Activated CD4-positive, alpha-beta memory T cell treated with anti-CD3 and anti-CD28 coated beads for 36 hours (primary cell): ENCODE measurements at places on chromosomes 1 and 21. TPM values are rescaled to one million over a fixed set of nuclear protein-coding genes. Genes with fewer than 3 reads are reported as not detected.

DNA sequence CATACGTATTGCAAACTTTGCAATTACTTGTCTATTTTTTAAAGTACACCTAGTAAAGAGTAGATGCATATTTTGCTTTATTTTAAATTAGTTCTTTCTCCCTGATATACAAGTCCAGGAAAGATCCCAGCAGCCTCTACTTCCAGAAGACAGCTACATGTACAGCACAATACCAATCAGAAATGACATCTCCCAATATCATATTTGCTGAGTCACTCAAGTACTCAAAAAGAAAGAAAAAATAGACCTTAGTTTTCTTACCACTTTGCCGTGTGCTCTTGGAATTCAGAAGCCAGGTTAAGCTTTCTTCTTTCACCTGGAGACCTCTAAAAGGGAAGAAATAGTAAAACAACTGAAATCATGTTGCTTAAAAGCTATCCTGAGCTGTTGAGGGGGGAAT lies 412.6 kb upstream of the RUNX1 start:
- no peak for DNase-seq

- DNase-seq: no peak
Measured at GRCh38 chr21:15820852-15821379, 91.1 kb downstream of the USP25 start.

GRCh38 chr1:229253151-229253974 lies 17.5 kb upstream of the RAB4A start:
- DNase-seq: peak; percentile 32

DNA sequence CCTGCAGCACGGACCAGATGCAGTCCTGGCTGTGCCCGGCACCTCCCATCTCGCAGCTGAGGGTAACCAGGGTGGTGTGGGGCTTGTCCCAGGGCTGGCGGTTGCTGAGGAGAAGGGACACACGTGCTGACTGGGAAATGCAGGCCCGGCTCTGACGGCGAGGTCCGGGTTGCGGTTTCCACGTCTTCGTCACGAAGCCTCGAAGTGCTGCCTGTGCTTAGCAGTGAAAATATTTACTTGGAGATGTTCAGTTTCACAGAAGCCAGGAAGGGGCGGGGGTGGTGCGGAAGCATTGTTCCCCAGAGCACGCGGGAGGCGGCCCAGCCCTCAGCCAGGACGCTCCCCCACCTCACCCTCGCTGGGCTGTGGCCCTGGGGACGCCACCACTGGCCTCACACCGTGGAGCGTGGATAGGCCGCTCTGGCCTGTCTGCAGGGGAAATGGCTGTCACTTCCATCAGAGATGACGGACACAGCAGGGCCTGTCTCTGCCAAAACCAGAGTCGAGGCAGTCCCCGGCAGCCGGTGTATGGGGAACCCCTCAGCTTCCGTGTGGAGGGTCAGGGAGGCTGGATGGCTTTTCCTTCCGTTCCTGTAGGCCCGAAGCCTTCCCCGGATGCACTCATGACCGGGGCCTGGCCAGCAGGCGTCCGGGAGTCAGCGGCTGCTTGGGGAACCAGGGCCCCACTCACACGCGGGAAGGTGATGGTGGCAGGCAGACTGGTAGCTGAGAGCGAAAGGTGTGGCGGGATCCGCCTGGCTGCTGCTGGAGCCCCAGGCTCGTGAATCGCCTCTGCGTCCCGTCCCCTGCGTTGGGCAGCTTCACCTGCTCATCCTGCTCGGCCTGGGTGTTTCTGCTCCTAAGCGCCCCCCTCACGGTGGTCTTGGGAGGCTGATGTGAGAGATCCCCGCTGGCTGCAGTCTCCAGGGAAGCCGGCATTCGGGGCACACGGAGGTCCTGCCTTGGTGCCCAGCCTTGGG lies 14.7 kb upstream of the POFUT2 start:
- peak; percentile 65 for DNase-seq

DNA sequence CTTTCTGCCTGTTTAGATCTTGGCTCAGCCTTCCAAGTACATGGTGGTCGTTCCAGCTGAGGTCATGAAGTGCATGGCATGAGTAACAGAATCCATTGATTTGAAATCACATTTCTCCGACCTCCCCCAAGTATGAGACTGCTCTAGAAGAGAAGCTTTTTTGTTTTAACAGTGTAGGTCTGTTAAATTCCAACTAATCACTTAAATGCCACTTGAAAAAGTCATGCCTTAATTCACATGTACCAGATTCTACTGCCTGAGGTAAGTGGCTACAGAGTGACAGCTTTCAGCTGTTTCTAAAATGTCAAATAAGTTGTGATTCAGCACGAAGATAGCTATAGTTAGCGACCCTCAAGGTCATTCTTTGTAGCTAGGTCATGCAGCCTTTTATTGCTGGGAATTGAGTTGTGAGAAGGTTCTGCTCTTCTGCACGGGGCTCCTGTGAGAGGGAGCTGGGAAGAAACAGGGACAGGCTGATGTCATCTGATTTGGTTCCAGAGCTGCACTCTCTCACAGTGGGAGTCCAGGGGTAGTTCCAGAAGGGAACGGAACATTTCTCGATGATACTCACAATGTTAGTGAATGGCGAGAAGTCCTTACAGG lies 112.7 kb downstream of the VPS13D start:
- no peak for DNase-seq

DNA sequence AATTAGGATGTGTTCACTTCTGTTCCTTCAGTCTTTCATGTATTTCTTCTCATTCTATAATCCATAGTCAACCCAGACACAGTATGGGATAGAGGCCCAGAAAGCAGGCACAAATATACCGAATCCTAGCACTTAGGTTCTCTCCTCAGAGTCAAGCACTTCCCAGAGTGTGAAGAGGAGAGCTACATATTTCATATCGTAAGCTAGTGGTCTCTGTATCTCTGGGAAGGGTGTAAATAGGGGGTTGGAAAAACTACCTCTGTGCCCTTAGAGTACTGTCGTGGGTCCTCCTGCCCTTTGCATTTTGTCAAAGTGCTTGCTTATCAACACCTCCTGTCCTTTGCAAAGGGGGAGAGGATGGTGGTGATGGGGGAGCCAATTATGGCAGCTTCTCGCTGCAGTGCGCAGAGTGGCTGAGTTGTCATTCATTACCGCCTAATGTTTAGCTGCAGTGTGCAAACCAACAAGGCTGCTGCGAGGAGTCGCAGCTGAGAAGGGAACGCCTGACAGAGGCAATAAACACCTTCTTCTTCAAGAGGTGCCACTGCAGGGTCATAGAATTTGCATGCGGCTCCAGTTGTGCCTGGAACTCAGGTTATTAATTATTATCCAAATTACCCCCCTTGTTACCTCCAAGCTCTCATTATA lies 182.7 kb downstream of the NUF2 start:
- DNase-seq: no peak

- DNase-seq: no peak
Measured at GRCh38 chr1:210302501-210302900, 26.2 kb upstream of the HHAT start.

DNA sequence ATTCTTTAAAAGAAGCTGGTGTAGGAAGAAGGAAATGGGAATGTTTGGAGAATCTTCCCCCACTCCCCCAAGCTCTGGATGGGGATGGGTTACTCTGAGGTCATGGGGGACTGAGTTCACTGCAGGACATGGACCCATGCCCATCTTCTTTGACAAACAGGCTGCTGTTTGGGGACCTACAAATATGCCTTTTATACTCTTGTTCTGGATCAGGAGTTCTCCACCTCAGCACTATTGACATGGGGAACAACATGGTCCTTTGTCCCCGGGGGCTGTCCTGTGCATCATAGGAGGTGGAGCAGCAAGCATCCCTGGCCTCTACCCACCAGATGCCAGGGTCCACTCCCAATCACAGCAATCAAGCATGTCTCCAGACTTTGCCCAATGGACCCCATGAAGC lies 365.8 kb upstream of the C1orf174 start:
- no peak for DNase-seq

DNA sequence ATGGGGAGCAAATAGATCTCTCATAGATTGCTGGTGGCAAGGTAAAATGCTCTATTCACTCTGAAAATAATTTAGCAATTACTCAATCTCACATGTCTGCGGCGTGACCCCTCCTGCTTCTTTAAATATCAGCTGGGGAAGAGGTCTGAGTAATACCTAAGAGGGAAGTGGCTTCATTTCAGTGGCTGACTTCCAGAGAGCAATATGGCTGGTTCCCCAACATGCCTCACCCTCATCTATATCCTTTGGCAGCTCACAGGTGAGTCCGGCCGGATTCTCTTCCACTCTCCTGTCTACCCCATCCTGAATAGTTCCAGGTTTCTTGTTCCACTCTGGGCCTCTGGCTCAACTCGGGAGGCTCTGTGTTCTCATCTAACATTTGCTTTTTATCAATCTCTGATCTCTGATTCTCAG lies at the start of gene SLAMF7:
Gene SLAMF7, plus strand, starts transcription at position 150 of the 414 bp plus-strand sequence. Its CDS starts 55 bp downstream, at position 205.
- DNase-seq: peak; percentile 54

GRCh38 chr1:116693759-116694480 lies 26.4 kb upstream of the IGSF3 start:
- DNase-seq: no peak

DNA sequence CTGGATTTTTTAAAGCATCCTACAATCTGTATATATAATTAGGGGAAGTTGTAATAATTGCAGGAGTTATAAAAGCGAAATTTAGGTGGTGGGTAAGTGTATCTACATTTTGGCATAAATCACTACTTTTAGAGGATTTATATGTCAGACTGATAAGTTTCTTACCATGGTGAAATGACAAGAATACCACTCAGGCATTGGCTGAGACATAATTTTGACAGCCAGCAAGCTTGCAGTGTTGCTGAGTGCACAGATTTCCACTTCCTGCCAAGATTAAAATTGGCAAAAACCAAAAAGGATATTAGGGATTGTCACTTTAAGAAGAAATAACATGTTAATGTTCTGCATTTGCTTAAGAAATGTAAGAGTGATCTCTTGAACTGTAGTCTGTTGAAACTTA lies 28.2 kb downstream of the NFIA start:
- DNase-seq: no peak

- DNase-seq: peak; percentile 35
Measured at GRCh38 chr1:223702735-223703667, 9.3 kb upstream of the CAPN2 start.

DNA sequence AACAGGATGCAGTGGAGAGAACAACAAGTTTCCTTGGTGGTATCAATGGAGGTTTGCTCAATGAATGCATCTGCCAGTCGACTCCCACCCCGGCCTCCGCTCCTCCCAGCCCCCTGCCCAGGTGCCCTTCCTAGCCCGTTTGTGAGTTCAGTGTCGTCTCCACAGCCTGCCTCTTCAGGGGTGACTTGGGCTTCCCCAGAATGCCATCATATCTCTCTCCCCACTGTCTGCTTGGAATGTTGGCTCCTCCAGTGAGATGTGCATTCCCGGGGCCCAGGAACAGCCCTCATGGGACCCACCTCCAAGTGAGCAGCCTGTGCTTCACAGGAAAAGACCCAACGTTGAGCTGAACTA lies 30.5 kb downstream of the MATN1 start:
- no peak for DNase-seq

GRCh38 chr1:1129381-1129821 lies 13.5 kb upstream of the C1orf159 start:
- DNase-seq: no peak

DNA sequence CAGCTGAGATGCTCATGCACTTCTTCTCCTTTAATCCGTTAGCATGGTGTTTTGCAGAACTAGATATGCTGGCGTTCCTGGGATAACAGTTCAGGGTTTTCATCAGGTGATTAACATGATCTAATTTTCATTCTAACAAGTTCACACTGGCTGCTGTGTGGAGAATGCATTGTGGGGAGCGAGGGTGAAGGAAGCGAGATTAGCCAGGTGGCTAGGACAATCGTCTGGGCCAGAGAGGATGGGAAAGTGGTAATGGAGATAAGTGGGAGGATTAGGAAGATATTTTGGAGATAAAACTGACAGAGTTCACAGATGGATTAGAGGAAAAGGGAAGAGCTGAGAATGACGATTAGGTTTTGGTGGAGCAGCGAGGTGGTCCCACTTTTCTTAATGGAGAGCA lies 138.1 kb upstream of the MAGI3 start:
- DNase-seq: no peak

DNA sequence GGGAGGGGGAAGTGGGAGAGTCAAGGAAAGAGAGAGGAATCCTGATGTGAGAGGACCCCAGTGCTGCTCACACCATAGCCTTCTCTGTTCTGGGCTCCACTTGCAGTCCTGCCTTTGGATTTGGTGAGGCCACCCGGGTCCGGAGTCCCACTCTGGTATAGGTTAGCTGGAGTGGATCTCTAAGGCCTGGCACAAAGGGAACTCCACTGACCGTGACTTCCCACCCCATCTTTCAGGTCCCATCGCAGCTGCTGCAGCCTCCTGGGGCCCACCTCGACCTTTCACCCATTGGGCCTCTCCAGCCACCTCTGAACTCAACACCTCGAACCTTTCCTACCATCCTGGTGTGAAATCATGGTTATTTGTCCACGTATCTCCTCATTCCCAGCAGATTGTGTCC lies 324.4 kb downstream of the MATN1 start:
- no peak for DNase-seq

GRCh38 chr21:34834852-34835501 lies 166.2 kb downstream of the CLIC6 start:
- peak; percentile 33 for DNase-seq

DNA sequence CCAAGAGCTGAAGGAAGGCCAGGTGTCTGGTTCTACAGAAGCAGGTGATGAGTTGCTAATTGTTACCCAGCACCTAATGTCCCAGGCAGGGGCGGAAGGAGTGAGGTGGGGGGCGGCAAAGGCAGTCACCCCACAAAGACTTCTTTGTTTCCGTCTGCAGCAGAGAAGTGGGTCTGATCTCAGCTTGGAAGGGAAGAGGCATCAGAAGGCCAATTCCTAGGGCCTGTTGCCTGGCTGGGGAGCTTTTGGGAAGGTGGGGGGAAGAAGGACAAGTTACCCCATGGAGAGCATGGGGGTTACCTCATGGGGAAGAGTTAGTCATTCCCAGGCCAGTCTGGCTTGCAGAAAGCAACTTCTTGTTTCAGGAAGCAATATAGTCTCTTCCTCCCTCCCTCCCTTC lies 10.9 kb downstream of the IGSF21 start:
- no peak for DNase-seq

- DNase-seq: no peak
Measured at GRCh38 chr1:8340448-8340847, 22.5 kb downstream of the SLC45A1 start.

DNA sequence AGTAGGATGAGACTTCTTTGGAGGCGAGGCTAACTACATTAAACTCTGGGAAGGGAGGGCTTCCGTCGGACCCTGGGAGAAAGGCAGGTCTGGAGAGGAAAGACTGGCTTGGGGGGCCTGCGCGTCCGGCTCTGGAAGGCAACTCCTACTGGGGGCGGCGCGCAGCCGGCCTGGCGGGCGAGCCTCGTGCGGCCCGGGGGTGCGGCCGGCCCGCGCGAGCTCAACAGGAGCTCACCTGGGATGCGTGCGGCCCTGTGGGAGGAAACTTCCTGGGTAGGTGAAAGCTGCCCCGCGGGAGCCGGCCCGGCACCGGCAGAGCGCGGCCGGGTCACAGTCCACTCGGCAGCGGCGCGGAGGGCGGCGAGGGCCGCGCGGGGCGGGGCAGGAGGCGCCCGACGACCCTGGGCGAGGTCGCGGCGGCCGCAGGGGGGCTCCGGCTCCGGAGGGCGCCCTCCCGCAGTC lies 449 bp downstream of the EPS15 start:
- peak; percentile 68 for DNase-seq

MAP10 gene
- 1.1 TPM for total RNA-seq

LELP1 gene
- not detected for total RNA-seq

SMCP gene
- not detected for total RNA-seq

RXRG gene
- 0.19 TPM for total RNA-seq

LMX1A gene
- not detected for total RNA-seq

A3GALT2 gene
- not detected for total RNA-seq

PLCH2 gene
- 10.3 TPM for total RNA-seq

CLDN17 gene
- not detected for total RNA-seq

CXADR gene
- total RNA-seq: 0.75 TPM

SAMD13 gene
- total RNA-seq: 0.48 TPM

CAPN8 gene
- not detected for total RNA-seq

RBM34 gene
- 120 TPM for total RNA-seq

AKNAD1 gene
- not detected for total RNA-seq

CREB3L4 gene
- total RNA-seq: 8.7 TPM
